ENCODE measurements at places on chromosomes 2 and 18.

- DNase-seq, result no peak
These were observed 11.8 kb downstream of the UCN start for GRCh38 chr2:27296481-27296880.

- DNase-seq, result no peak
These were observed 392.4 kb downstream of the TXNL1 start for GRCh38 chr18:56245866-56246580.

- DNase-seq, result no peak
These were observed 42.7 kb upstream of the DYSF start for GRCh38 chr2:71410696-71411095.

DNA sequence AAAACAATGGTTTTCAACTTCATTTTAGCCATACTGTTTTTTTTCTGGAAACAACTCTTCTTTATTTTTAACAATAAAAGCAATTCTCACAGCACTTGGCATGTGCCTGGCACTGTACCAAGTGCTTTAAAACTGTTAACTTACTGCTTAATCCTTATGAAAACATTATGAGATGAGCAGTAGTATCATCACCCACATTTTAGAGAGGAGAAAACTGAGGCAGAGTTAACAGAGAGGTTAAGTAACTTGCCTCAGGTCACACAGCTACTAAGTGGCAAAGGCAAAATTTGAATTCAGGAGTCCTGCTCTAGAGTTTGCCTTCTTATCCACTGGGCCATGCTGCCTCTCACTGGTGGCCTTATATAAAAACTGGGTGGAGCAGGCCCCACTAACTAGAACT is 23.2 kb downstream of the CTIF start:
- no peak for DNase-seq

DNA sequence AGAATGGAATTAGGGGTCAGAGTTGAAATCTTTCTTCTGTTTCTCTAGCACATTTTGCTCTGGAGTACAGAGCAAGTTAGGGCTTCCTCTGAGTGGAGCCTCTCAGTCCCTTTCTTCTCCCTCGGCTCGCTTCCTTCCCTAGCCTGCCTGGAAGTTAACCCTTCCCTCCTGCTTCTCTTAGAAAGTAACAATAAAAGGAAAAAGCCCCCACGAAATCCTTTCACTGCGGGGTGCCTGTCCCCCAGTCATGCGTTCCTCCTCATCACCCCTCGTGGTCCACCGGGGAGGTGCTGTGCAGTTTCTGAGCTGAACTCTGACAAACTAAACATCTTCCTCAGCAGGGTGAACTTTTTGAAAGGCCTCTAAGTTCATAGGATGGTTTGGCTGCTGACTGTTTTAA is 2.0 kb downstream of the IGFBP2 start:
- DNase-seq, result no peak

- DNase-seq, result no peak
These were observed 2.2 kb downstream of the RBM45 start for GRCh38 chr2:178114462-178114861.

GRCh38 chr18:35581898-35582641 is 530 bp downstream of the GALNT1 start:
- DNase-seq, result no peak
